ENCODE measurements at places on chromosomes 1 and 21. TPM values are rescaled to one million over a fixed set of nuclear protein-coding genes. Genes with fewer than 3 reads are reported as not detected.

- no peak for DNase-seq
Measured at GRCh38 chr1:46492269-46492853, 2.7 kb downstream of the DMBX1 start.

- no peak for DNase-seq
Measured at GRCh38 chr1:205481629-205482151, 22.8 kb upstream of the CDK18 start.

Gene COL24A1
- polyA plus RNA-seq, result 40.8 TPM

GRCh38 chr21:34909492-34910292, 139.4 kb downstream of the RUNX1 start:
- DNase-seq, result no peak

GRCh38 chr1:246152986-246153431, 354.1 kb downstream of the SMYD3 start:
- DNase-seq, result no peak

All from left lung (tissue), 14 donors.